ENCODE measurements at places on chromosomes 2 and 18.

GRCh38 chr18:39959839-39960238 is 1995.2 kb upstream of the PIK3C3 start:
- peak overlapping the region; percentile 88 for H3K27ac ChIP-seq
- H3K4me3 ChIP-seq = no peak overlapping the region
- no peak for DNase-seq
- no peaks in the 10 kb centered on the region for H3K27me3 ChIP-seq

DNA sequence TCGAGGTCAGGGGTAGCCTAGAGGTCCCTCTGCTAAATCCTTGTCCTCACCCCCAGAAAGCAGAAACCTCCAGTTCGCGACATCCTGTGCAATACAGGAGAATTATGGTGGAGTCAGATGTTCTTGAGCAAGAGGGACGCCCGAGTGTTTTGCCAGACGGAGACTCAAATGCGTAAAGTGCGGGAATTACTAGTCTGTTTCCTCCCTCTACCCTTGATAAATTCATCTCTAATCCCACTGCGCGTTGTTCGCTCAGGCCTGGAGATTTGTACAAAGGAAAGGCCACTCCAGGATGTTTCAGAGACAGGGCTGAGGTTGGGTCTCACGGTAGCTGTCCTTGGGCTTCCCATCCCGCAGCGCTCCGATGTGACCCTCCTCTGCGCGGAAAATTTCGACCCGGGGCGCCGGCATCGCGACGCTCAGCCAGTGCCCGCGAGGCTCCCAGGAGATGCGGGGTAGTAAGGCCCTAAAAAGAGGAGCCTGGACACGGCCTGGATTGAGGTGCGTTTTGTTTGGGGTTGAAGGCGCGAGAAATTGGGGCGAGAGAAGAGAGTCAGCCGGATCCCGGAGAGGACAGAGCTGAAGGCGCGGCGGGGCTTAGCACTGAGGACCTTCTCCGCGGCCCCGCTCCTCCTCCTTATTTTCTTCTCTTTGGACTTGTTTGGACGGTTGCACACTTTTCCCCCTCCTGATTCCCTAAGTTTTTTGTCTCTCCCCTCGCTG is 2.6 kb upstream of the NEUROD1 start:
- H3K27me3 ChIP-seq = peaks cover 93% of the 10 kb centered on the region
- DNase-seq = no peak
- H3K4me3 ChIP-seq = no peak overlapping the region
- no peaks in the 10 kb centered on the region for H3K4me1 ChIP-seq
- no peak overlapping the region for H3K27ac ChIP-seq

DNA sequence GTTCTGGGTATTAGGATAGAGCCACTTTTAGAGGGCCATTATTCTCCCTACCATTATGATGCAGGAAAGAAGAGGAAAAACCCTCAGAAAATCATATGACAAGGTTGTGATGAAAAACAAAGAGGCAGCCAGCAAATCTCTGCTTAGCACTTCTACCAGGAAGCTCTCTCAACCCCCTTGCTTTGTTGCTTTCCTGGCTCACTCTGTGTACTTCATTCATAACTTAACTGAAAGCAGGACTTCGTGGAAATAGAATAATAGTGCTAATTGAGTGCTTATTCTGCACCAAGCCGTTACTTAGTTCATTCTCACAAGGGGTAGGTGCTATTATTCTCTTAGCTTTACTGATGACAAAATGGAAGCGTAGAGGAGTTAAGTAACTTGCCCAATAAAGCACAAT is 354.1 kb downstream of the HRH4 start:
- H3K27me3 ChIP-seq = no peaks in the 10 kb centered on the region
- H3K4me1 ChIP-seq = no peaks in the 10 kb centered on the region
- H3K4me3 ChIP-seq = no peak overlapping the region

DNA sequence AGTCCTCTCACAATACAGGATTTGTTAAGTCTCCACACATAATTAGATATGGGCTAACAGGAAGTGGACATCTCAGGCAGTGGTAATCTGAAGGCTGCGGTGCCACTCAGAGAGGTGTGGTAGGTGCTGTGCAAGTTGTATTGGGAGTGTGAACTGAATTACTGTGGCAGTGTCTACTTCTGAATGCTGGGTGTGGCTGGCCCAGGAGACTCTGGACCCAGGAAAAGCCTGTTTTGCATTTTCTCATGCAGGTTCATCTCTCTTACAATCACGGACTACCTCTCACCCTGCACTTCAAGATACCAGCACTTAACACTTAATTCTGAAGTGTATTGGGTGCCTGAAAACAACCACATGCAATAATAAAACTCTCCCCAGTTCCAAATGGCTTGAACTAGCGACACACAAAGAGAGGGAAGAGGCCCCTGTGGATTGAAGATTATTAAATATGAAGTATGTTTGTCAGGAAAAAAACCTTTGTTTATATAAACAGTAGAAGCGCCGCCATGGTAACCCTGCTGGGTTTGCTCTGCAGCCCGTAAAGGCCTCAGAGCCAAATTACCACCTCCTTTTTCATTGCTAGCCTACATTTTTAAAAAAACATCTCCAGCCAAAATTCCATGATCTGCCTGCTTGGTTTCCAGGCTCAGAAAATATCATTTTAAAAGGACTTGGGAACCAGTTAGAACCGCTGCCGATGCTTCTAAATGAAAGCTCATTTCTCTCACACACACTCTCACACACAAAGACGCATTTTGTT is 77.5 kb downstream of the GFPT1 start:
- H3K4me1 ChIP-seq = no peaks in the 10 kb centered on the region
- no peaks in the 10 kb centered on the region for H3K27me3 ChIP-seq
- DNase-seq = no peak
- no peak overlapping the region for H3K4me3 ChIP-seq
- H3K27ac ChIP-seq = no peak overlapping the region

DNA sequence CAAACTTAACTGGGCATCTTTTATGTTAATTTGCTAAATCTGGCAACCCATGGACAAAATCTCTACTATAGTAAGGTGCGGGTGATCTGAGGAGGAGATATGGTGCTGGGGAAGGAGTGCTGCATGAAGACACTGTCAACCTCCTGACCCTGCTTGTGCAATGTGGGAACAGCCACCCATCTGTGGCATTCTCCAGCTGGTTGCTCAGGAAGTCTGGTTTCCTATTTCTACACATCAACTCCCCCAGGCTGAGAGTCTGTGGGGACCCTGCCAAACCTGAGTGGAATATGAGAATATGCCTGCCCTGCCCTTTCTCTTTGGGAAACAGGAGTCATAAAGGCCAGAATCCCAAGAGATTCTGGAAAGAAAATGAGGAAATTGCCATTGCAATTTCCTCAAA is 60.1 kb upstream of the PAX3 start:
- no peaks in the 10 kb centered on the region for H3K27me3 ChIP-seq
- H3K27ac ChIP-seq = no peak overlapping the region
- H3K4me3 ChIP-seq = no peak overlapping the region
